ENCODE measurements at places on chromosomes 12 and 14.

- no peak for DNase-seq
Measured at GRCh38 chr14:52267501-52268278, at the start of gene PTGDR. Gene PTGDR (plus strand): TSS chr14:52267698. CDS start chr14:52267815, 117 bp downstream.

DNA sequence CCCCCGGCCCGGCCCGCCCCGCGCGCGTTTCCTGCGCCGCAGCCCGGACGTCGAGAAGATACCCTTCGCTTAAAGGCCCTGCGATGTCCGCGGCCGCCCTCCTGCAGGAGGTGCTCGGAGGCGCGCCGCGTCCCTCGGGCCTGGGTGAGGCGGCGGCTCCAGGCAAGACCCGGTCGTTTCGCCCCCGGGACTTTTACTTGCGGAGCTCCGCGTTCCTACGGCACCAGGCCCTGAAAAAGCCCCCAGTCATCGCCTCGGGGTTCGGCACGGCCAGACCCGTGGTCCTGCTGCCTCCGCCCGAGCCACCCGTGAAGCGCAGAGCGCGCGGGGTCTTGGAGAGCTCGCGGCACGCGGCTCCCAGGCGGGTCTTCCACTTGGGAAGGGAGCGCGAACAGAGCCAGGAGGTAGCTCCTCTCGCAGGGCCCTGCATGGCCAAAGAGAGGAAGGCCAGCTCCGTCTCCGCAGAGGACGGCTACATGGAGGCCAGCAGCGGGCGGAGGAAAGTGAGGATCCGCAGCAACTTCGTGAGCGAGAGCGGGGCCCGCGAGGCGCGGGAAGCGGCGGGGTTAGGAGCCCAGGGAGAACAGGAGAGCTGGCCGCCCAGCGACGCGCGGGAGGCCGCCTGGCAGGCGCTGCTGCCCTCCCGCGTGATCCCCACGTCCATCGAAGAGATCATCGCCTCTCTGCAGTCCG, 26.9 kb downstream of the TTC6 start:
- no peak for DNase-seq

- DNase-seq: no peak
Measured at GRCh38 chr12:89924191-89924590, 215.6 kb upstream of the ATP2B1 start.

DNA sequence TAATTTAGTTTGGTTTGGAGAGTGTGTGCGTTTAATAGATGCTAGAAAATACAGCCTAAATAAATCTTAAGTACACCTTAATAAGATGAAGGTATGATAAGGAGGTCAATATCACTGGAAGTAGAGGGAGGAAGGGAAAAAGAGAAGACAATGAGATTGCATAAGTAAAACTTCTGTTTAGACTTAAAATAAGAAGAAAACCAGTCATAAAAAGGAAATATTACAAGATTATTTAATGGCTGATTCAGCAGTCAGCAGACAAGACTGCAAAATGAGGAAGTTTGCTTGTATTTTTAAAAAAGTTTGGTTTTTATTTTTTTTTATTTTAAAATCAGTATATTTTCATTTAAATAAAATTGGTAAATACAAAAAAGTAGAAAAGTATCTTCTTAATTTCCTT, 3.2 kb downstream of the SLC38A6 start:
- DNase-seq: no peak

- DNase-seq: no peak
Measured at GRCh38 chr12:51403159-51403558, 12.0 kb upstream of the GALNT6 start.

DNA sequence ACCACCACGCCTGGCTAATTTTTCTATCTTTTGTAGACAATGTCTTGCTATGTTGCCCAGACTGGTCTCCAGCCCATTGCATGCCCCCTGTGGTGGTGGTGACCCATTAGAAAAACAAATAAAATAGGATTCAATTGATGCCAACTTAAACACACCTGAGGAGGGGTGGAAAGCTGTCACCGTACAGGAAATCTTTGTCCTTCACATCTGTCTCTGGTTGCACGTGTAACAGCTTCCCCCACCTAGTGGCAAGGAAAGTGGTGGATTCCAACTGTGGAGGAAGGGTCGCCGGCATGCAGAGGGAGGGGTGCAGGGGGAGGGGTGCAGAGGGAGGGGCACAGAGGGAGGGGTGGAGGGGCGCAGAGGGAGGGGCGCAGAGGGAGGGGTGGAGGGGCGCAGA, 26.1 kb upstream of the GPR68 start:
- DNase-seq: no peak

- DNase-seq: peak; percentile 5
Measured at GRCh38 chr12:52380271-52380694, 5.2 kb downstream of the KRT84 start.

GRCh38 chr14:91897106-91897701, 29.9 kb upstream of the TC2N start:
- DNase-seq: no peak

GRCh38 chr12:108788911-108789310, 57.6 kb upstream of the CORO1C start:
- DNase-seq: no peak

DNA sequence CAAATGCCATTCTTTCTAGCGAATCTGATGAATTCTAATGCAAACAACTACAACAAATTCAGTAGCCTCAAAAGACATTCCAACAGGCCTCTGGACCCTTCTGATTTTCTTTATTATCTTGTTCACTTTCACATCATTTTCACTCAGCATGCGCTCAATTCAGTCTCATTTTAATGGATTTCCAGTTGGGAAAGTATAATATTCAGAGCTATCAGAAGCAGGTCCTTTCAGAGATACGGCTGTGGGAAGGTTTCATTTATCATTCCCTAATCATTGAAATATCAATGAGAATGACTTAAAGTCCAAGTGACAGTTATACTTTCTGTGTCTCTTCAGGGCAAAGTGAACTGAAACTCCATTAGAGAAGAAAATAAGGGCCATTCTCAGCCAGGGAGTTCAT, 1083.7 kb upstream of the FLRT2 start:
- DNase-seq: no peak
